ENCODE measurements at places on chromosomes 3 and 15.

GRCh38 chr3:46699676-46700523 lies 1.3 kb upstream of the TMIE start:
- no peak for DNase-seq

GRCh38 chr15:78249131-78249530 lies 14.8 kb upstream of the ACSBG1 start:
- DNase-seq, result no peak

- no peak for DNase-seq
Measured at GRCh38 chr3:30696403-30696819, 90.0 kb downstream of the TGFBR2 start.

GRCh38 chr3:156554515-156554841 lies 439 bp downstream of the SSR3 start:
- DNase-seq, result no peak

GRCh38 chr15:52652984-52653383 lies 26.2 kb downstream of the ATOSA start:
- peak; percentile 73 for DNase-seq

Data from PC-3 (cell line).